ENCODE measurements at places on chromosomes 5 and 9.

DNA sequence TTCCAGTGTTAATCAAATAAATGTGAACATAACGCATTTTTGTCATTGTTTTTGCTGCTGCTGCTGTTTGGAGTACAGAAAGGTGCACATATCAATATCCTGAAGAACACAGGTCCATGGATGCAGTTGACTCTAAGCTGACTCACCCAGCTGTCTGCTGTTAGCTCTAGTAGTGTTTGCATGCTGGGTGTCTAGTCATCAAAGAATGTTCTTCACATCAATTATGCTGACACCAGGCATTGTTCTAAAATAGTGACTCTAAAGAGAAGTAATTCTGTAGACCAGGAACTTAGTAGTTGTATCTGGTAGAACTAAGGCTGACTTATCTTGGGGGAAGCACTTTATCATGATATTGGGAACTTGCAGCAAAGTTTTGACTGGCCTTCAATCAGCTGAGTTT, 55.7 kb upstream of the DPYSL3 start:
- DNase-seq: no peak

- DNase-seq: no peak
Observed at GRCh38 chr9:14061936-14062585, 251.9 kb downstream of the NFIB start.

DNA sequence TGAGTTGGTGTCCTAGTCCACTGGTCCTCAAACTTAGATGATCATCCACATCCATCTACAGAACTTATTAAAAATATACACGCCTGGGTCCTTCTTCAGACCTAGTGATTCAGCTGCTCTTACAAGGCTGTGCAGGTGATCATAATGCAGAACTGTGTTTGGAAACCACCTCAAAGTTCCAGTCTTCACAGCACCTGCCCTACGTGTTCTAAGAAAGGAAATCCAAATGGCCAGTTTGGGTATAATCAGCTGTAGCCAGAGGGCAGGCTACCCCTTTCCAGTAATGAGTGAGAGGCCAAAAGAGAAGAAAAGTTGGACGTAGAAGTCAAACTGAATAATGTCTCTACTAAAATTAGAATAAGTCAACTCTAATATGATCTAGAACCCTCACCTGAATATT, 15.4 kb downstream of the REEP5 start:
- no peak for DNase-seq

DNA sequence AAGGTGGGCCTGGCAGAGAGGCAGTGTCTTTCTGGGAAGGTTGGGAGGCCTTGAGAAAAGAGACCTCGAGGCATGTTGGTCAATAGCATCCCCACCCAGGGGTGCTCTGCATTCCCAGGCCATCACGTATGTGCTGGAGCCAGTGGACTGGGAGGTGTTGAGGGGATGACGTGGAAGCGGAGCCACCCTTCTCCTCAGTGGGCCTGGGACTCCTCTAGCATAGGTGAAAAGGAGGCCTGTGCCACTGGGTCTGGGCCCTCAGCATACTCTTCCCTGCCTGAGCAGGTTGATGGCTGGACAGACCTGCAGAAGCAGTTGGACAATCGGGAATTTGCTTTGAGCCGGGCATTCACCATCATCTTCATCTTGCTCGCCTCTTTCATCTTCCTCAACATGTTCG, 25.5 kb downstream of the PITX1 start:
- DNase-seq: no peak

DNA sequence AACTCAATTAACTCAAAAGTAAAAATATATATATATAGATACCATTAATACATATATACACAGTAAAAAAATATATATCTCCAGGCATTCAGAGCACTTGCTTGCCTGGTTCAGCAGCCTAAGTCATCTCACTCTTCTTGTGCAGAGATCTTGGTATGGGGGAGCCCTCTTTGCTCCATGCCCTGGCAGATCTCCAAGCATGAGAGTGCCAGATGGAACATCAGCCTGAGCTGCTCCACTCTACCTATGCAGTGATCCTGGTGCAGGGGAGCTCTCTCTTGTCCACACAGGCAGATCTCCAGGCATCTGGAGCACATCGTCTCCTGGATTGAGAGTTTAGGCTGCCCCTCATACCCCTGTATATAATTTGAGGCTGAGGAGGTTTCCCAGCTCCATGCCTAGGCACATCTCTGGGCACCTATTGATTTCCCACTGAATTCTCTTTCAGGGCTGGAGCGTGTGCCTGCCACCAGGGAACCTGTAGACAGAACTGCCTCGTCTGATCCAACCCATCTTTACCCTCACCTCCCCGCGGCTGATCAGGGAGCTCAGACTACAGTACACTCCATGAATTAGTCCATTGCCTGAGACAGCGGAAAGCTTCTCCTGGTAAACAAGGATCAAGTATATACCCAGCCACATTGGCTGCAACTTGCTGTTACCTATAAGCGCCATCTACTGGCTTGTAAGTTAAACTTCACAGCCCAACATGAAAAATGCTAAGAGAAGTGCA, 342.4 kb upstream of the GRIA1 start:
- DNase-seq: peak; percentile 46
